ENCODE measurements at places on chromosomes 2 and 18.

GRCh38 chr2:14752295-14752694, 119.8 kb downstream of the LRATD1 start:
- no peak for DNase-seq

DNA sequence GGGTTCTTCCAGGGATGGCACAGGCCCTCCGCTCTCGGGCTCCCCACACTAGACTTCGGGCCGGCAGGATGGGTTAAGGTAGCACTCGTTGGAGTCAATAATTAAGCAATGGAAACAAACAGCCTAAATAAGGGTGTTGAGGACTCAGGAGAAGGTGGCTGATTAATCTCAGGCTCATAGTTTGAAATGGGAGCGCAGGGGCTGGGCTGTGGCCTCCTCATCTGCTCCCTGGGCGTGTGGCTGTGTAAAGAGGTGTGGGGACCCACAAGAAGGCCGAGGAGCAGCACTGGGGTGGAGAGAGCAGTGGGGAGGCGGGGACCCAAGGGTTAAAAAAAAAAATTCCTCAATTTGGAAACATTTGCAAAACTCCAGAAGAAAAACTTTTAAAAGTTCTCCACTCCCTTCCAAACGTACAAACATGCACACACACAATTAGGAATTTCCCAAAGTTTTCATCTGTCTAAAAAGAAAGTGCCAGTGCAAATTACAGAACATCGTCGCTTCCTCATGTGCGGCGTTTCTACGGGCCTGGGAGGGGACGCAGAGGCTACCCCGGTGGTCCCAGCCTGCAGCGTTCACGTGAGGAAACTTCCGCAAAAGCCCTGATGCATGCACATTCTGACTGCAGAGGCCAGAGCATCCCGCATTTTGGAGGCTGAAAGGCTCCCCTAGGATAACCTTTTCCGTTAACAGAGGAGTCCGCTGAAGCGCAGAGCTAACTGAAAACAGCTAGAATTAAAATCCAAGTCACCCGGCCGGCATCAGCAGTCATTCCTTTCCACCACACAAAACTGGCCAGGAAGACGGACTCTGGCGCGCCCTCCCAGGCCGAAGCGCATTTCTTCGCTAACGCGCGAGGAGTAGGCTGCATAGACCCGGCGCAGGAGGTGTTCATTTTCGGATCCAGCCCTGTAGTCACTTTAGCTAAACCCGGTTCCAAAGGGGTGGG, 1.0 kb upstream of the TUBB6 start:
- no peak for DNase-seq

GRCh38 chr2:196404276-196404675, 232.9 kb upstream of the STK17B start:
- DNase-seq: no peak

GRCh38 chr2:197600306-197600705, 75.1 kb downstream of the RFTN2 start:
- no peak for DNase-seq

DNA sequence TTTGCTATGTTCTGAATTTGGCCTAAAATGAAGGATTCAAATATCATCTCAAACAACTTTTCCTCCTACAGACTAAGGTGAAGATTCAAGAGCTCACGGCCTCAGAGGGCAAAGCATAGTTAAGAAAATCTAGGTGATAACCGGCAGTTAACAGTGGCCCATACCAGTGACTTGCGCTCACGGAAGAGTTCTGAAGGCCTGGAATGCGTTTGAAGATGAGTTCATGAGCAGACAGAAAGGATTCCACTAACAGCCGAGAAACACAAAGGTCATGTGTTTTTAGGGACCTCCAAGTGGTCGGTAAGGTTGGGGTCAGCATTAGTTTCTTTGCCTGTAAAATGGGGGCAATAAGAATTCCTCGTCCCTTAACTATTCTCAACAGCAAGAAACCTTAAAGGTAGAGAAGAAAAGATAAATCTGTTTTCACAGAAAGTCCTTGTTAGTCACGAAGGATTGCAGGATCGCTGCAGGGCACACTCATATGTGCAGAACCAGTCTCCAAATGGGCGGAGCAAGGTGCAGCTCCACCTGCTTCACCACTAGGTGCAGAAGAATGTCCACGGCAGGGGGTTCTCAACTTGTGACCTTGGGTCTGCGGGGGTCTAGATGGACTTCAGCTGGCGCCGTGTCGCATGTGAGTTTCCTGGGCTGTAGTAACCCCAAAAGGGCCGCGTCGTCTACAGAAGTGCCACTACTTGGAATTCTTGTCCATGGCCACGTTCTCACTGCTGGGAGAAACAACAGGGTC, 708 bp upstream of the RPIA start:
- no peak for DNase-seq

DNA sequence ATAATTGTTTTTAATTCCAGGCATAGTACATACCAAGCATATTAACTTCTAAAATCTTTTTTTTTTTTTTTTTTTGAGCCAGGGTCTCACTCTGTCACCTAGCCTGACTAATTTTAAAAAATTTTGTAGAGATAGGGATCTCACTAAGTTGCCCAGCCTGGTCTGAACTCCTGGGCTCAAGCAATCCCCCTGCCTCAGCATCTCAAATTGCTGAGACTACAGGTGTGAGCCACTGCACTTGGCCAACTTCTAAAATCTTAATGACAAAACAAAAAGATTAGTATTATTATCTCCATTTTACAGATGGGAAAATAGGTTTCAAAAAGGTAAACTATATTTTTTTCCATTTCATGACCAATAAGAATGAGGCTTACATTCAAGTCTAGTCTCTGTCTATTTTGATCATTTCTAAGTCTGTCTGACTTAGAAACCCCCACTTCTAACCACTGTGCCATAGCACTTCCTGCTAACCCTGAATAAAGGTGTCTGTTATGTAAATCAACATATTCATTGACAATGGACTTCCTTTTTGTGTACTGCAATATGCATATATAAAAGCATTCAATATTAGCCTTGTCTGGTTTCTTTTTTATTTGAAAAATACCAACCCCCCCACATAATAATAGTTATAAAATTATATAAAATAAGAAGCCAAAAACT, 28.7 kb upstream of the ZEB2 start:
- no peak for DNase-seq

GRCh38 chr2:239239607-239240413, 161.0 kb downstream of the HDAC4 start:
- no peak for DNase-seq

- no peak for DNase-seq
These were observed 249.8 kb downstream of the NYAP2 start for GRCh38 chr2:225649274-225649673.

GRCh38 chr2:71133603-71134002, 3.2 kb downstream of the MPHOSPH10 start:
- no peak for DNase-seq

- no peak for DNase-seq
These were observed 503 bp downstream of the ZNF513 start for GRCh38 chr2:27379836-27380625.

DNA sequence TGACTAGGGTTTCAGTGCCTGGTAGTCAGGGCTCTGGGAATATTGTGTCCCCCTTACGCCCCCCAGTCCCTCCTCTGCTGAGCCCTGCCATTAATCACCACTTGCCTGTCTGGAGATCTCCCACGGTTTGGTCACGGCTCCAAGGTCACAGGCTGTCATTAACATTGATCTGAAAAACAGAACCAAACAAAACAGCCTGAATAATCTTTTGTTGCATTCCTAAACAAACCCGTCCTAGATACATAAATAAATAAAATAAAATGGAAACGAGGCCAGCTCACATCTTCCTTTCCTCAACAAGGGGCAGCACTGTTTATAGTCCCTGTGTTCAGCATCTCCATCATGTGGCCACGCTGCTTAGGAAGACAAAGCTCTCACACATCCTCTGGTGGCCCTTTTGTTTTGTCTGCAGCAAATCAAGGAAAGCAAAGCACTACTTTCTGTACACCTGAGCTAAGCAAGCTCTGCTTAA, 282.8 kb downstream of the AGPS start:
- no peak for DNase-seq

- no peak for DNase-seq
These were observed 231.6 kb upstream of the ERBB4 start for GRCh38 chr2:212770240-212770639.

- peak; percentile 12 for DNase-seq
These were observed 52.1 kb downstream of the CYRIA start for GRCh38 chr2:16613539-16614011.

DNA sequence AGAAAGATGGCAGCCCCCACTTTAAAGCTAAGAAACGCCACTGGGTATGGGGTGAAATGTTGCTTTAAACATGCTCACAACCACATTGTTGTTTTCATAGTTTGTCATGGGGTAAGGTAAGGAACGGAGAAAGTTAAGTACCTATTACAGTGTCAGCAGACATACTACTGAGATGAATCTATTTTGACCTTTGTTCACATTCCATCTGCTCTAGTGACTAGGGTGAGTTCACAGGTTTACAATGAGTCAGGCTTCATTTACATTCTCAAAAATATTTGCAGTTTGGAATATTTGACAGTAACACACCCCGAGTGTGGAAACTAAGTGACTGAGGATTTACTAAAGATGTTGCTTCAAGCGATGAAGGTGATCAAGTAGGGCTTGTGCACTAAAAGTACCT, 428.7 kb upstream of the ACVR2A start:
- DNase-seq: no peak

DNA sequence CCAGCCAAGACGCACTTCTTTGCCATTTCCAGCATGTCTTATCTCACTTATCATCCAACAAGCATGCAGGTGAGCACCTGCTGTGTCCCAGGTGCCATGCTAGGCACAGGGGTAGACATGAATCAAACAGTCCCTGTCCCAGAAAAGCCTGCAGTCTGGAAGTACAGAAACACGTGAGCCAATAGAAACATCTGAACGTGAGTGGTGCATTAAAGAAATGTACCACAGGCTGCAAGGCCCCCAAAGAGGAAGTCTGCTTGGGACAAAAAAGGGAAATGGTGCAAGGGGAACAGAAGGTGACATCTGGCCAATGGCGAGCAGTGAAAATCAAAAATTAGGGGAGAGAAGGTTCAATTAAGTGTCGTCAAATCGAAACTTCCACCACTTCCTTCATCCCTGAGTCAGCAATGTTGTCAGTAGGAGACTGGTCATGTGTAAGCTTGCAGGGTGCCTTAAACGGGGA, 17.6 kb upstream of the TMEM247 start:
- no peak for DNase-seq

DNA sequence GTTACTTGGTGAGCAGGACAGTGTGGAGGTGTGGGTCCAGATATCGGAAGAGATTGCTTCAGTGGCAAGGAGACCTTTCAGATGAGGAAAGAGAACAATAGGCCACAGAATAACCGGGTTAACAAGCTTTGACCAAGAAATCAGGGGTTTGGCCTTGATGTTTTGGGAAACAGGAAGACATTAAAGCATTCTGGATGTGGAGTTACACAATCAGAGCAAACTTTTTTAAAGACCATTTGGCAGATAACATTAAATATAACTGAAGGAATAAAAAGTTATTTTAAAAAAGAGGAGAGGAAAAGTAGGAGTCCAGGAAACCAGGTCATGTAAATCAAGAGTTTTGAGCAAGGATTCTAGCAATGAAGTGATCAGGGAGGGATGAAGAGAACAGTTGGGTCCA, 35.7 kb downstream of the TNFRSF11A start:
- no peak for DNase-seq

GRCh38 chr2:237435844-237436587, 22.1 kb upstream of the COL6A3 start:
- DNase-seq: no peak

- no peak for DNase-seq
These were observed 14.9 kb upstream of the KCNS3 start for GRCh38 chr2:17863539-17863938.

DNA sequence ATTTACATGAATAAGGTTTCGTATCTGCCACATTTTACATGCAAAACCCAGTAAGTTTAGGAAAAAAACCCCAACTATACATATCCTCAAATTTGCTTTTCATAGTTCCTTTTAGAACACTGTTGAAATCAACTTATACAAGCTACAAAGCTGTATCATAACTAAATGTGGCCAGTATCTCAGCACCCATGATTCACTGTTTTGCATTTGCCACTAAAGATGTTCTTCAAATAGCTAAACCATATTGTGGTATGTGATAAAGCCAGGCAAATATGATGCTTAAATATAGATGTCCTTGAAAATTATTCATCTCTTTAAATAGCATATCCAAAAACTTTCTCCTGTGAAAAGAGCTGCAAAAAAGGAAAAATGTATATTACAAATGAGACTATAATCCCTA, 29.9 kb downstream of the ROCK2 start:
- no peak for DNase-seq

GRCh38 chr2:164922134-164922533, 33.2 kb downstream of the SLC38A11 start:
- DNase-seq: no peak

DNA sequence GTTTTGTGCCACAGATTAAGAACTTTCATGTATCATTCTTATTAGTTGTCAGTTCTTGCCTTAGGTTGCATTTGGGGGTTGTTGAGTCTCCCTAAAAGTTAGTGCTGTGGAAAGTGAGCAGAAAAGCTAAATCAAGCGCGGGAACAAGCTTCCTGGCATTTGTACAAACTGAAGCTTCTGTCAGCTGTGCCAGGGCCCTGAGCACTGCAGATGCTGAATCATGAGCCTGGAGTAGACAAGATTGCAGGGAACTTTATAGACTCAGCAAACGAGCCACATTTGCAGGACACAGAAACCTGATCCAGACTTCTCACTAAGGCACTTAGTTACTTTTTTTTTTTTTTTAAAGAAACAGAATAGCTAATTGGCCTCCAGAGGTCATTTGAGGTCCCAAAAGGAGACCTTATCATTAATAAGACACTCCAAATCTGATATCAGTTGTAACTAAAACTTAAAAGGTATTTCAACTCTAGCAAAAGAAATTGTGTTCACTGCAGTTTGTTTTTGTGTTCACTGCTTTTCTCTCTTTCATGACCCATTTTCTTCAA, 88.7 kb downstream of the ADAM23 start:
- DNase-seq: no peak

- DNase-seq: no peak
These were observed 84.3 kb downstream of the COL4A4 start for GRCh38 chr2:227079726-227080125.

- DNase-seq: no peak
These were observed 35.8 kb downstream of the METTL4 start for GRCh38 chr18:2535419-2535910.

- no peak for DNase-seq
These were observed 3.9 kb upstream of the DCTN1 start for GRCh38 chr2:74384051-74384450.

DNA sequence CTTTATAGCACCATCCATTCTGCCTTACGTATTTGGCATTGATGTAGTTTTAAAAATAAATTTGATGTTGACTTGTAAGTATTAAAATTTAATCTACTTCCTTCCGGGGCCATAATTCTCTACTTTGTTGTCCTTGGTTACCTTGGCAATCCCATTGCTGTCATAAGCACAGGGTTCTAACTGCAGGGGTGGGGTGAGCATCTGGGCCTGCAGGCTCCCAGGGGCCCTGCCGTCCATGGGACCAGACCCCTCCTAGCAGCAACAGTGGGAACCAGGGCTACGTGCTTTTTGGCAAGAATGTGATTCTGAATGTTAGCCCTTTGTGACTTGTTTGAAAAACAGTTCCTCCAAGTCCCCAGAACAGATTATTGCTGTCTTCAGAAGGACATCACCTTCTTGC, 4.9 kb downstream of the ASAP2 start:
- DNase-seq: no peak

- DNase-seq: no peak
These were observed 387.8 kb downstream of the ZNF521 start for GRCh38 chr18:24964216-24964615.

Data from NCI-H187 treated with DMSO at 0.1 percent for 48 hours (cell line).